ENCODE measurements at places on chromosomes 7 and 10. TPM values are rescaled to one million over a fixed set of nuclear protein-coding genes. Genes with fewer than 3 reads are reported as not detected.

The SPACDR gene
- not detected for total RNA-seq

The STK32C gene
- total RNA-seq: 7.9 TPM

The NAMPT gene
- total RNA-seq: 98.7 TPM

The TBX20 gene
- total RNA-seq: 4.6 TPM

The OAT gene
- total RNA-seq: 102 TPM

The LRRTM3 gene
- 5.2 TPM for total RNA-seq

The ZNF804B gene
- 6.3 TPM for total RNA-seq

The VIPR2 gene
- 13.5 TPM for total RNA-seq

The HGF gene
- 10.9 TPM for total RNA-seq

The PITX3 gene
- total RNA-seq: 2.1 TPM

The COX19 gene
- total RNA-seq: 15.0 TPM

The MBL2 gene
- total RNA-seq: not detected

The KCNIP2 gene
- 12.5 TPM for total RNA-seq

The COL26A1 gene
- total RNA-seq: 6.9 TPM

The LRMDA gene
- 14.8 TPM for total RNA-seq

The MTG1 gene
- total RNA-seq: 42.4 TPM

The SLC29A4 gene
- total RNA-seq: 24.8 TPM

The GNAI1 gene
- 65.3 TPM for total RNA-seq

The HMX3 gene
- 1.1 TPM for total RNA-seq

The PARD3 gene
- 86.4 TPM for total RNA-seq

The ZNHIT1 gene
- 52.2 TPM for total RNA-seq

The PNLIPRP1 gene
- total RNA-seq: not detected

The KIAA1549 gene
- total RNA-seq: 16.4 TPM

The CCDC71L gene
- 8.6 TPM for total RNA-seq

The MMP21 gene
- total RNA-seq: 1.2 TPM

The PTN gene
- total RNA-seq: 162 TPM

The HOXA7 gene
- total RNA-seq: not detected

The SPDYE18 gene
- total RNA-seq: 2.6 TPM

The TAS2R41 gene
- not detected for total RNA-seq

The PDLIM1 gene
- total RNA-seq: 21.5 TPM

Measured in camera-type eye (tissue), 1 donor.